T-helper 17 cell (primary cell): ENCODE measurements at places on chromosomes 5 and 9.

- no peak within 1 kb of the TSS for H3K4me3 ChIP-seq
- H3K27me3 ChIP-seq = peaks cover 69% of the 10 kb centered on the region
- DNase-seq = no peak
- peaks cover 8% of the 10 kb centered on the region for H3K36me3 ChIP-seq
Observed at GRCh38 chr9:33795281-33795680, at the start of gene PRSS3. Gene PRSS3 (plus strand): TSS chr9:33795561. CDS start chr9:33795574, 13 bp downstream.

GRCh38 chr5:108649106-108649505 lies 98.6 kb upstream of the FER start:
- H3K4me3 ChIP-seq = no peak overlapping the region
- H3K36me3 ChIP-seq = no peaks in the 10 kb centered on the region

DNA sequence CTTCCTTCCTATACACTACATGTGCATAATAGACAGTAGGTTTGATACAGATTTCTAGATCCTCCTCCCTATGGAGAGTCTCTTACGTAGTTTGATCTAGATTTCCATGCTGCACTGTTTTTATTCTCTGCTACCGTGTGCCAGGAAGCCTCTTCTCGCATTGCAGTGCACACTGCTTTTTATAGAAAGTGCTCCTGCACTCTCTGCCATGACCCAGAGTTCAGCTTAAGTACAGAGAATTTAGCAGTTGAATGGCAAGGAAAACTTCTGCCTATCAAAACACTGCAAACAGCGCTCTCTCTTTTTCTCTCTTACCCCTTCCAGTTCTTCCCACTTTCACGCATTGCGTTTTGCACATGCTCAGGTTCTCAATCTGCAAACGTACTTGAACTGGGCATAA lies 187.4 kb downstream of the ARHGAP26 start:
- H3K27me3 ChIP-seq = no peaks in the 10 kb centered on the region
- H3K4me3 ChIP-seq = no peak overlapping the region
- H3K4me1 ChIP-seq = peaks cover 3% of the 10 kb centered on the region

GRCh38 chr5:6633469-6634245 lies 417 bp downstream of the SRD5A1 start:
- H3K36me3 ChIP-seq = peaks cover 6% of the 10 kb centered on the region
- H3K27me3 ChIP-seq = no peaks in the 10 kb centered on the region
- H3K27ac ChIP-seq = peak overlapping the region; percentile 93
- H3K4me3 ChIP-seq = peak overlapping the region; percentile 98

DNA sequence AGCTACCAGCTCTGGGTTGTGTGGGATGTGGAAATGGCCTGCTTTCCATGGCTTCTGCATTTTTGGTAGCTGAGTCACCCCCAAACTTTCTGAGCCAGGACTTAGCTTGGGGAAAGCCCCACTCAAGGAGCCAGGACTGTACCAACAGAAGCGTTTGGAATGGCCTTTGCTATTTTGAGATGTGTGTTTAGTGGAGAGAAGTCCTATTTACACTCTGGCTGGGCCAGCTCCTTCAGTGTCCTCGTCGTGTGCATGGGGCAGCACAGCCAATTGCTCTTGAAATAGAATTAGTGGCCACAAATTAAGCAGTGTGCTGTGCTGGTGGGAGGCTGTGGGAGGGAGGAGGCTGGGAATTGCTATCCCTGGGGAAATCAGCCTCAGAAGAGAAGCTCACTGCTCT lies 51.6 kb downstream of the ENTREP1 start:
- H3K4me1 ChIP-seq = no peaks in the 10 kb centered on the region
- H3K4me3 ChIP-seq = no peak overlapping the region
- no peak for DNase-seq

GRCh38 chr5:8756498-8757084 lies 789.3 kb downstream of the SEMA5A start:
- no peak overlapping the region for H3K4me3 ChIP-seq
- no peak for DNase-seq
- H3K27me3 ChIP-seq = no peaks in the 10 kb centered on the region
- no peaks in the 10 kb centered on the region for H3K36me3 ChIP-seq

DNA sequence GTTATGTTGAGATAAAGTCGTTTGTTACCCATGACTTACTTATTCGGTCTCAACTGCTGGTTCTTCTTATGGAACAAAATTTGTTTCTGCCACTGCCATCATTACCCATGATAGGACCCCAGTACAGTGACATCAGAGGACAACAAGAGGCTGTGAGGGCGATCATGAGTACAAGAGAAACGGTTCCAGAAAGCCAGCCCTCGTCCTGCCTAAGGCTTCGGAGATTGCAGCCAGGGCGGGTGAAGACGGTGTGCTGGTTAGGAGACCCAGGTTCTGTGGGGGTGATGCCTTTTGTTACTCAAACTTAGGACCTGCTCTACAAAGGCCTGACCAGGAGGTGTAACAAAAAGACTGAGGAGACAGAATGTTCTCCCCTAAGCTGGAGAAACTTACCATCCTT lies 10.9 kb downstream of the FYB1 start:
- H3K27ac ChIP-seq = peak overlapping the region; percentile 100
- no peaks in the 10 kb centered on the region for H3K36me3 ChIP-seq
- H3K27me3 ChIP-seq = no peaks in the 10 kb centered on the region
- no peak for DNase-seq

- no peaks in the 10 kb centered on the region for H3K36me3 ChIP-seq
- no peak for DNase-seq
- no peaks in the 10 kb centered on the region for H3K27me3 ChIP-seq
Observed at GRCh38 chr5:60060389-60060788, 166.9 kb upstream of the PDE4D start.

GRCh38 chr5:159515909-159516415 lies 185.7 kb upstream of the IL12B start:
- no peak overlapping the region for H3K4me3 ChIP-seq
- peak; percentile 46 for DNase-seq
- H3K27me3 ChIP-seq = peaks cover 42% of the 10 kb centered on the region
- no peaks in the 10 kb centered on the region for H3K36me3 ChIP-seq
- H3K27ac ChIP-seq = no peak overlapping the region
- H3K4me1 ChIP-seq = peaks cover 7% of the 10 kb centered on the region

DNA sequence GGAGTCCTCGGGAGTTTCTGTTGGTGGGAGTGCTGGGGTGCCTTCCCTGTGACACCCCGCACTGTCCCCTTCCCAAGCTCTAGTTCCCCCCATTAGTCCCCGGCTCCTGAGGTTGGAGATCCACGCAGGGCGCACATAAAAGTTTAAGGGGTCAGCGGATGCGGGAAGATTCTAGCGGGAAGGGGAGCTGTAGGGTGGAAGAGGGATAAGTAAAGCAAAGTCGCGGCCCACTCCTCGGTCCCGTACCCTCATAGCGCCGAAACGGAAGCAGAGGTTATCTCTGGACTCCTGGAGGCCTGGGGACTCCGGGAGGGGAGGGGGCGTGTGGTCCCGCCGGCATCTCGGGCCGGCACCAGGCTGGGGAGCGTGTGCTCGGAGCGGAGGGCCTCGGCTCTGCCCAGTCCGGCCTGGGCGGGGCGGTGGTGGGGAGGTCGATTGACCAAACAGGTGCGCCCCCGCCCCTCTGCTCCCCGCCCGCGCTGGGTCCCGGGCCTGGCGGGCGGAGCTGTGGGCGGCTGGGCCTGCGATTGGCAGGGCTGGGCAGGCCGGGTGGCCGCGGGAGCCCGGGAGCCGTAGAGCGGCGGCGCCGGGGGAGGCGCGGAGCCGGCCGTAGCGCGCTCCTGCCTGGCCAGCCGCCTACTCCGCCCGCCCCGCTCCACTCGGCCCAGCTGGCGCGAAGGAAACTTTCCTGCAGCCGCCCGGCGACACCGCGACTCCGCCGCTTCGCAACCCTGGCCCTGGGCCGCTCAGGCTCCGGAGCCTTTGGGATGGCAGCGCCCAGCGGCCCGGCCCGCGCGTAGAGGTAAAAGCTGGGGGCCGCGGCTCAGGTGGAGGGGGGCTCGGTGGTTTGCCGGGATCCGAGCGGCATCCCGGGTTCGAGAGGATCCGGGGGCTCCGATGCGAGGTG lies 52.2 kb upstream of the DAB2IP start:
- H3K4me3 ChIP-seq = peak overlapping the region; percentile 19
- H3K27me3 ChIP-seq = peaks cover 71% of the 10 kb centered on the region

GRCh38 chr5:173623296-173623771 lies 6.9 kb upstream of the BOD1 start:
- H3K27me3 ChIP-seq = peaks cover 27% of the 10 kb centered on the region
- H3K27ac ChIP-seq = no peak overlapping the region
- no peaks in the 10 kb centered on the region for H3K36me3 ChIP-seq
- DNase-seq = no peak
- H3K4me3 ChIP-seq = no peak overlapping the region
